ENCODE measurements at places on chromosomes 2 and 18. TPM values are rescaled to one million over a fixed set of nuclear protein-coding genes. Genes with fewer than 3 reads are reported as not detected.

Gene PAX8
- total RNA-seq = 0.69 TPM

Gene LCT
- not detected for total RNA-seq

Gene PRKAG3
- not detected for total RNA-seq

Gene KCNG3
- total RNA-seq = 2.8 TPM

Gene DCC
- total RNA-seq = 30.4 TPM

Gene CYS1
- total RNA-seq = 1.2 TPM

Gene PELI1
- 29.1 TPM for total RNA-seq

Gene POTEE
- total RNA-seq = 0.46 TPM

Gene EDAR
- total RNA-seq = not detected

Gene FSHR
- 0.46 TPM for total RNA-seq

Gene SLC11A1
- 3.5 TPM for total RNA-seq

Gene AMER3
- 33.7 TPM for total RNA-seq

Gene COL4A3
- 1.8 TPM for total RNA-seq

Gene SERPINB13
- total RNA-seq = under 0.01 TPM

Gene BOLL
- total RNA-seq = 1.4 TPM

Gene MALL
- total RNA-seq = 2.5 TPM

Gene REG3A
- not detected for total RNA-seq

Gene HOXD1
- total RNA-seq = not detected

Gene DSG1
- total RNA-seq = 0.23 TPM

Gene REG1B
- not detected for total RNA-seq

Gene HRH4
- 0.23 TPM for total RNA-seq

Gene GATA6
- 0.23 TPM for total RNA-seq

Gene CHMP3
- total RNA-seq = 53.1 TPM

Gene FNDC4
- total RNA-seq = 52.8 TPM

Gene HSBP1L1
- 3.2 TPM for total RNA-seq

Gene CFAP65
- total RNA-seq = 2.3 TPM

Gene ARHGAP25
- total RNA-seq = 2.3 TPM

Gene ATP6V1B1
- total RNA-seq = not detected

Gene SERPINB4
- not detected for total RNA-seq

Gene PIGN
- total RNA-seq = 39.4 TPM

Gene RNF125
- 4.4 TPM for total RNA-seq

Gene RPL31
- total RNA-seq = 1,134 TPM

Gene FBXO41
- total RNA-seq = 37.6 TPM

Gene WNT6
- 0.23 TPM for total RNA-seq

Gene DCDC2C
- total RNA-seq = 0.69 TPM
